Stimulated activated CD4-positive, alpha-beta T cell treated with anti-CD3 and anti-CD28 coated beads, Interleukin-1b, Interleukin-23, amount 100 ng/mL, for 4 hours (primary cell): ENCODE measurements at places on chromosomes 3 and 15.

DNA sequence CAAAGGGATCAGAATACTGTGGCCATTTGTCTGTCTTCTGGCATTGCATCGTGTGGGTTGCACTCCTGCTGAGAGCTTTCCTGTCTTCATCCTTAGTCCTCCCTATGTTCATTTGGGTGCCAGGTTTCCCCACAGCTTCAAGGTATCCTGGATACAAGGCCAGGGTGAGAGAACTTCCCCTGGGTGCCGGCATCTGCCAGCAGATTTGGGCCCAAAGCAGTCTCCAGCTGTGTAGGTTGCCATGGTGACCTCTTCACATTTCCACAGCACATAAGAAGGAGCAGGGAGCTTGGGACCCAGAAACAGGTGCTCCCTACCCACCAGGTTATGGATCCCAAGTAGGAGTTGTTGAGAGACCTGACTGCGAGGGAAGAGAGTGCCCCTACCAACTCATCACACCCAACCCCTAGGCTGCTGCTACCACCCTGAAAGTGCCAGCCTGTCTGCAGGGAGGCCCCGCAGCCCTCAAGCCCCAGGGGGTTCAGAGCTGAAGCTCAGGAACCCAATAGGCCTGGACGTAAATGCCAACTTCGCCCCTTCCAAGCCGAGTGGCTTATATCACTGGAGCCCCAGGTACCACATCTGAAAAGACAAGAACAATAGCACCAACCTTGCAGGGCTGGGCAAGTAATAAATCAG, 19.9 kb downstream of the TTC21A start:
- DNase-seq = no peak

- no peak for DNase-seq
Observed at GRCh38 chr15:79371591-79371990, 60.5 kb upstream of the MINAR1 start.

DNA sequence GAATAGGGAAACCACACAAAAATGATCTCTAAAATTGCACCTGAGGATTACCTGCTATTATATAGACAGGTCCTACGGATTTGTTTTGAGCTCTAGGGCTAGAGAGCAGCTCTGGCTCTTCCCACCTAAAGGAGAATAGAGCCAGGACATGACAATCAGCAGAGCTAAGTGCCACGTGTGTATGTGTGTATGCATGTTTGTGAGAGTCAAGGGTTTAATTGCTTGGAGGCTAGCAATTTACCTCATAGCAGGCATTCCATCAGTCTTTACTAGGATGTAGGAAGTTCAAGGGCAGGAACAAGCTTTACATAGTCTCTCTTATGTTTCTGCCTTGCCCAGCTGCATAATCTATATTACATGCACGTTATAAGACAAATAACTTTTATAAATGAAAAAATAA, 498.2 kb downstream of the NSUN3 start:
- DNase-seq = no peak

DNA sequence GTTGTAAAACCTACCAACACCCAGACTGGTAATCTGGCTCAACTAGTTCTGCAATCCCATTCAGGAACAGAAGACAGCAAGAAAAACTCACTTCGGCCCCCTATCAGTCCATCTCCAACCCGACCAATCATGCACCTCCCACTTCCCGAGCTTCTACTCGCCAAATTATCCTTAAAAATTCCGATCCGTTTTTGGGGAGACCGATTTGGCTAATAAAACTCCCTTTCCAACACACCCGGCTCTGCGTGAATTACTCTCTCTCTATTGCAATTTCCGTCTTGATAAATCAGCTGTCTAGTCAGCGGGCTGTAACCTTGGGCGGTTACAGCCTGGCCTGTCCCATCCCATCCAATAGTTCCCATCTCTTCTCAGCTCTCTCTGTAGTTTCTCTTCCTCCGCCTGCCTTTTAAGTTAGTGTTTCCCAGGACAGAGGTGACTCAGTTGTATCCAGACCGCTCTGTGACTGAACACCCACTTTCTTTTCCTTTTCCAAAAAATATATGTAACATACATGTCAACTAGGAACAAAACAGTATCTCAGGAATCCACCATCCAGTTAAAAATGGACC, 780 bp upstream of the ACAD9 start:
- peak; percentile 16 for DNase-seq

- DNase-seq = no peak
Observed at GRCh38 chr3:62019906-62020305, 353.4 kb downstream of the FEZF2 start.

DNA sequence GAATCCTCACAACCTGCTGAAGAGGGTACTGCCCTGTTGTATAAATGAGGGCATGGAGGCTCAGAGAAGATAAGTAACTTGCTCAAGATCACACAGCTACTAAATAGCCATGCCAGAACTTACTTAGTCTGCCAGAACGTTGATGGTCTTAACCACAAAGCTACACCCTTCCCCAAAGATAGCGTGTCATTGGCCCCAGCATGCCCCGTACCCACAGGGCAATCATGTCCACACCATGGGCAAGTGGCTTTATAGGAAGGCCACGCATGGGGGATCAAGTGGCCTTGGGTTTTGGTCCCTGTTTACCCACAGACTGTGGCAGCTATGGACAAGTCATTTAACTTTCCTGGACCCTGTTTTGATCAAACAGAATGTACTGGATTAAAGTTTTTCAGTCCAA, 15.9 kb upstream of the ARHGEF3 start:
- no peak for DNase-seq

DNA sequence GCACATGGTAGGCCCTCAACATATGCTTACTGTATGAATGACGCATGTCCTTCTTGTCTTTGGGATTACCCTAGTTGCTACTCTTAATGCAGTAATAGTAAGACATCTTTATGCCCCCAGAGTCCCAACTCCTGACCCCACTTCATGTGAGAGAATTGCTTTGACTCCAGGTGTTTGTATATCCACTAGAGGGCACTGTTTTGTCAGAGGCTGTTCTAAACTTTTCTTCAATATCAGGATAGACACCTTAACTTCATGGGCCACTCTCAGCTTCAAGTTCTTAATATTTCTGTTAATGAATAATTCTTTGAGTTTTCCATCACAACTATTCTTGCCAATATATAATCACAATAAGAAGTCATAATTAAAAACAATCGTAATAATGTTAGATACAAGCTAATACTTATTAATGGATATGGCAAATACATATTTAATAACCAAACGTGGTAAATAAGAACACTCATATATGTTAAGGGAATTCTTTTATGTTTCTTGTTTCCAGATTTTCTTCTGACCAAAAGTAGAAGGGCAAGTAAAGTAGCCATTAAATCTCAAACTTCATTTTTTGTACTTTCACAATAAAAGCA, 337.2 kb upstream of the DNAJC19 start:
- no peak for DNase-seq

- DNase-seq = no peak
Observed at GRCh38 chr3:36756269-36756668, 8.1 kb downstream of the DCLK3 start.

- no peak for DNase-seq
Observed at GRCh38 chr15:69643476-69643875, 190.9 kb downstream of the RPLP1 start.

GRCh38 chr3:119469418-119470189, 841 bp downstream of the POGLUT1 start:
- no peak for DNase-seq

GRCh38 chr15:51561271-51561670, 61.3 kb downstream of the DMXL2 start:
- no peak for DNase-seq

GRCh38 chr15:35293353-35294130, 208.4 kb upstream of the NANOGP8 start:
- no peak for DNase-seq

DNA sequence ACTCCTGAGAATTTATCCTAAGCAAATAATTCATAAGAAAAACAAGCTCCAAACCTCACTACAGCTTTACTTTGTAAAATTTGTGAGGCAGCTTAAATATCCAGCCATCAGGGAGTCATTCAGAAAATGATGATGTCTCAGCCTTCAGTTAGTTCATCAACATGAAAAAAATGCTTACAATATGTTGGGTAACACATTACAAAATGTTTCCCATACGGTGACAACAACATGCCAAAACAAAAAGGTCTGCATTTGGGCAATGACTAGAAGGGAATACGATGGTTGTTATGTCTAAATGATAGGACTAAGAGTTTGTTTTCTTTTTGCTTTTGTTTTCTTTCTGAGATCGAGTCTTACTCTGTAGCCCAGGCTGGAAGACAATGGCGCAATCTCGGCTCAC, 47.0 kb upstream of the CFAP161 start:
- no peak for DNase-seq

- no peak for DNase-seq
Observed at GRCh38 chr3:38157595-38157994, 7.7 kb upstream of the OXSR1 start.

GRCh38 chr3:139906418-139906817, 28.6 kb upstream of the CLSTN2 start:
- DNase-seq = no peak

GRCh38 chr3:67654844-67655177, 399 bp upstream of the SUCLG2 start:
- peak; percentile 3 for DNase-seq

DNA sequence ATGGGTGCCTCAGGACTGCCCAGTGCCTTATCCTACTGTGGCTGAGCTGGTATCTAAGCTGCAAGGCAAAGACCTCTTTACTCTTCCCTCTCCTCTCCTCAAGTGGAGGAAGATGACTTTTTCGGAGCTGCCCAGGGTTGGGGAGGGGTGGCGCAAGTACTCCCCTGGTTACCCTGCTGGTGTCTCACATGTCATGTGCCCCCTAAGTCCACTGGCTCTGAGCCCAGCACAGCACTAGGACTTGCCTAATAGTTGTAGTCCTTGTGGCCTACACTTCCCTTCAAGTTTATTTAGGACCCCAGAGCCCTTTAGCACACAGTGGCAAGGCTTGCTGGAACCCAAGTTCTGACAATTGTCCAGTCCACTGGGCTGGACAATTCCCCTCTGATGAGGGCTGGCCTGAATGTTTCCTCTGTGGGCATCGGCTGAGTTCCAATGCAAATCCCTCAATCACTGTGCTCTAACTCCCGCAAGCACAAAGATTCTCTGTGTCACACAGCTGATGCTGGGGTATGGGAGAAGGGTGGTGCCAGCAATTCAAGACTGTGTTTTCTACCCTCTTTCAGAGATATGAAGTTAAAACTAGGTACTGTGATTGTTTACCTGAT, 60.4 kb downstream of the UQCC5 start:
- no peak for DNase-seq

- DNase-seq = no peak
Observed at GRCh38 chr3:178540184-178540583, 3.9 kb downstream of the KCNMB2 start.

- no peak for DNase-seq
Observed at GRCh38 chr3:10757821-10758130, 58.3 kb upstream of the SLC6A11 start.

- no peak for DNase-seq
Observed at GRCh38 chr15:50753463-50753862, 12.0 kb downstream of the SPPL2A start.

- DNase-seq = no peak
Observed at GRCh38 chr3:42541079-42541478, 38.6 kb downstream of the VIPR1 start.

- DNase-seq = no peak
Observed at GRCh38 chr3:69948246-69948862, 51.2 kb upstream of the SAMMSON start.

GRCh38 chr3:122263974-122264588, 61.0 kb upstream of the CSTA start:
- no peak for DNase-seq

GRCh38 chr3:71454512-71455403, 128.8 kb downstream of the FOXP1 start:
- DNase-seq = no peak

- DNase-seq = no peak
Observed at GRCh38 chr15:31219221-31219620, 107.4 kb upstream of the KLF13 start.

DNA sequence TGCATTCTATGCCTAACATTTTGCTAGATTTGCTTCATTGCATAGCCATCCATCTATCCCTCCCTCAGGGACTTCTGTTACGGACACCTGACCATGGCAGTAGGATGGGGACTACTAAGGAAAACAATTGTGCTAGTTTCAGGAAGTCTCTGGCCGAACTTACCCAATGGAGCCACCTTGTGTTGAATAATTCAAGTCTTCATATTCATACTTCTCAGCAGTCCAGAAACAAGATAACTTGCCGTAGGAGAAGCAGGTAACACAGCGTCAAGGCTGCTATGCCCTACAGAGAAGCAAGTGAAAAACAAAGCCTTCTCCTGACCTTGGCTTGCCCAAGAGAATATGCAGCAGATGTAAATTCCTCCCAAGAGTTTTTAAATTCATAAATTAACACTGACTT, 685.3 kb downstream of the GRM7 start:
- DNase-seq = no peak

DNA sequence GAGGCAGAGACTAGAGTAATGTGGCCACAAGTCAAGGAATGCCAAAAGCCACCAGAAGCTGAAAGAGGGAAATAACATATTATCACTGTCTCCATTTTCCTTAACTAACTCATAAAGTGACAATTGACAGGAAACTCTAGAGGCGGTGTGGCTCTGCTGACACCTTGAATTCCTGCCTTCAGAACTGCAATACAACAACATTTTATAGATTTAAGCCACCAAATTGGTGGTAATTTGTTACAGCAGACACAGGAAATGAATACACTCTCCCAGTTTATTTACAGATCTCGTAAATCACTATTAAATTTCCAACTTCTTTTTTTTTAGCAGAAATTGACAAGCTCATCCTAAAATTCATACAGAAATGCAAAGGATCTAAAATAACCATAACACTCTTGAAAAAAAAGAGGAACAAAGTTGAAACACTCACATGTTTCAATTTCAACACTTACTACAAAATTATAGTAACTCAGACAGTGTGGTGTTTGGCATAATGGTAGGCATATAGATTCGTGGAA, 449.9 kb downstream of the OTOL1 start:
- no peak for DNase-seq

DNA sequence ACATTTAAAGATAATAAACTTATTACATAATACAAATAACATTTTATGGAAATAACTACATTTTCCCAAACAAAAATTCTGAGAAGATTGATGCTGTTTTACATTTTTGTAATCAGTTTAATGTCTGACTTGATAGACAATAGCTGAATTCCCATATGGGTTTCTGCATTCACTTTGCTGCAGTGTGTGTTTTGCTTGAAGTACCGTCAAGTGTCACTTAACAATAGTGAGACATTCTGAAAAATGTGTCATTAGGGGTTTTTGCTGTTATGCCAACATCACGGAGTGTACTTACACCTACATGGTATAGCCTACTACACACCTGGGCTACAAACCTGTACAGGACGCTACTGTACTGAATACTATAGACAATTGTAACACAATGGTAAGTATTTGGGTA, 57.5 kb downstream of the USF3 start:
- no peak for DNase-seq

- DNase-seq = no peak
Observed at GRCh38 chr3:134314588-134315285, 59.5 kb downstream of the AMOTL2 start.

GRCh38 chr3:184716622-184717398, 4.9 kb upstream of the MAGEF1 start:
- no peak for DNase-seq

GRCh38 chr15:83396101-83396500, 51.0 kb upstream of the SH3GL3 start:
- no peak for DNase-seq

- DNase-seq = no peak
Observed at GRCh38 chr15:55743729-55744655, 1.0 kb upstream of the PRTG start.

- no peak for DNase-seq
Observed at GRCh38 chr15:94069844-94070243, 161.5 kb upstream of the MCTP2 start.

GRCh38 chr15:45113380-45113990, 487 bp downstream of the DUOX2 start:
- DNase-seq = no peak

- no peak for DNase-seq
Observed at GRCh38 chr3:112873632-112874031, 27.0 kb upstream of the CD200R1L start.
